Activated gamma-delta T cell treated with anti-CD3 and anti-CD28 coated beads, Interleukin-2, amount 50 U/mL, for 16 hours (primary cell): ENCODE measurements at places on chromosomes 12 and 14.

- DNase-seq = no peak
Measured at GRCh38 chr12:21850419-21850818, 75.9 kb upstream of the KCNJ8 start.

DNA sequence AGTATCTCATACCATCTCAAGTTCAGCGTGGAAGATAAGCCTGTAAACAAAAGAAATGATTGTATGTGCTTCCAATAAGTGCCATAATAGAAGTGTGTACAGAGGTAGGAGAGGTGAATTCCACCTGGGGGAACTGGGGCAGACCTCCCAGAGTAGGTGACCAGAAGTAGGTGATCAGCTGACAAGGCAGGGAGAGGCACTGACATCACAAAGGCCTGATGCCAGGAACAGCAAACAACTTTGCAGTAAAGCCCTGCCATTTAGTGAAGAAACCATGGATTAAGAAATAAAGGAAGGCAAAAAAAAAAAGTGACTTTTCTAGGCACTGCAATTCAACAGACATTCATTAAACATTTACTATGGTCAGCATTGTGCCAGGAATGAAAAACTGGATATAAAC is 31.1 kb downstream of the NR1H4 start:
- DNase-seq = no peak

- DNase-seq = no peak
Measured at GRCh38 chr14:20799892-20800544, 2.6 kb downstream of the RNASE1 start.

DNA sequence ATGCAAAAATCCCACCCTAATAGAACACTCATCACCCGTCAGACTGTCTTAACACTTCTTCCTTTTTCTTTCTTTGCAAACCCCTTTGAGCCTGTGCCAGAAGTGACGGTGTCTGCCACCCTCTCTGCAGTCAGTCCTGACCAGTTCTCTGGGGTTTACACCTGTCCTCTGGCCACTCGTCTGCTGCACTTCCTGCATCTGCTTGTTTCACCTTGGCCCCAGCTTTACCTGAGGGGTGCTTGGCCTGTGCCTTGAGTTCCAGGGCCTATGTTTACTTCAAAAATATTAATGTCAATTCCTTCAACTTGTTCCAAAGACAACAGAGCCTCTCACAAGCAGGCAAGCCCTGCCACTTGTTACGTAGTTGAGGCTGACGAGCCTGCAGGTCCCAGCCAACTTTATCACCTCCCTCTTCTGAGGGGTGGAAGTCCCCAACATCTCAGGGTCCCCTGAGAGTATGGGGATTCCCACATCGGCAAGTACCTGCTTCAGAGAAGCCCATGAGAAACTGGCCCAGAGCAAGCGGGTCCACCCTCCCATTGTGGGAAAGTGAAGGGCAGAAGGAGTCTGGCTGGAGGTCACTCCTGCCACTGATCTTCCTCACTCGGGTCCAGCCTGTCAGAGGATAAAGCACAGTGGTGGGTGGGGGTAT is 205.4 kb downstream of the DAD1 start:
- DNase-seq = peak; percentile 24

DNA sequence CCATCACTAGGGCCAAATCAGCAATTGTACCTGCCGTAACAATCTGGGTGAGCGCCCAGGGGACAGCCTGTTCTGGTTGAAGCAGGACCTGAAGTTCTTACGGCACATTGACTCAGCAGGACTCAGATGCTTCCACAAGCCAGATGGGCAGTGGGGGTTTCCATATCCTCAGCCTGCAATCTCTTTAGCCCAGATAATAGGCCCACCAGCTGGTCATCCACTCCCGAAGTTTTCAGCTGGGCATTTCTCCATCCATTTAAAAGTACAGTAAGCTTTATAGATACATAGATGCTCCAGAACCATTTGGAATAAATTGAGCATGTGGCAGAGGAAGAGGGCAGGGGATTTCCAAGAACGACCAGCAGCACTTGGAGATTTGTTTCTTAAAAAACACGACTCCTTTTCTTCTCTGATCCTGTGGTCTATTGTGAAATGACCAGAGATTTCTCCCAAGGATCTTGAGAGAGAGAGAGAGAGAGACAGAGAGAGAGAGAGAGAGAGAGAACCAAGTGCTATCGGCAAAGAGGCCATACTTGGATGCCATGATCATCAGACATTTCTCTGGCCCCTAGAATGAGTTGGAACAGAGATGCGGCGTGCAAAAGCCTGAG is 74.8 kb upstream of the PLXNC1 start:
- DNase-seq = no peak

GRCh38 chr12:62297321-62297720 is 37.1 kb downstream of the USP15 start:
- DNase-seq = no peak

DNA sequence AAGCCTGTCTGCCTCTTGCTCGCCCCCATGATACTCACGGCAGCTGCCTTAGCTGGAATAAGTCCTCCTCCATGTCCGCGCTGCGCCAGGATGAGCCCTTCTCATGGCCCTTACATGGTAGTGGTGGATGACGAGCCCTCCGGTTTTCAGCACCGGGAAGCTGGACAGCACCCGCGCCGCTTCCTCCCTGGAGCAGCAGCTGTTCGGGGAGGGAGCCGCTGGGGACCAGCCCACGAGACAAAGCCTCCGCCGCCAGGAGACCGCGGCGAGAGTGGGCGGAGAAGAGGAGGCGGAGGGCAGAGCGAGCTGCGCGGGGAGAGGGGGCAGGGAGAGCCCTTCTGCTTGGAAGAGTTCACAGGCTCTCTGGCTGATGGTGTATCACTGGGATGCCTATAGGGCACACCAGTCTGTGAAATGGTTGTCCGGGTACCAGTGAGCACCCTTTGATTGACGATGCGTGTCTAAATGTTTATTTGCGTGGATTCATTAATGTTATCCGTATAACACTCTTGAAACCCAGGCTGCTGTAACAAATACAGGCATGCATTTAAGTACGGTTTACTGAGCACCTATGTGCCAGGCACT is at the start of gene SVOP:
TSS of gene SVOP (minus strand) at position 273 of the 585 bp plus-strand sequence. CDS start at position 73, 200 bp downstream.
- no peak for DNase-seq

DNA sequence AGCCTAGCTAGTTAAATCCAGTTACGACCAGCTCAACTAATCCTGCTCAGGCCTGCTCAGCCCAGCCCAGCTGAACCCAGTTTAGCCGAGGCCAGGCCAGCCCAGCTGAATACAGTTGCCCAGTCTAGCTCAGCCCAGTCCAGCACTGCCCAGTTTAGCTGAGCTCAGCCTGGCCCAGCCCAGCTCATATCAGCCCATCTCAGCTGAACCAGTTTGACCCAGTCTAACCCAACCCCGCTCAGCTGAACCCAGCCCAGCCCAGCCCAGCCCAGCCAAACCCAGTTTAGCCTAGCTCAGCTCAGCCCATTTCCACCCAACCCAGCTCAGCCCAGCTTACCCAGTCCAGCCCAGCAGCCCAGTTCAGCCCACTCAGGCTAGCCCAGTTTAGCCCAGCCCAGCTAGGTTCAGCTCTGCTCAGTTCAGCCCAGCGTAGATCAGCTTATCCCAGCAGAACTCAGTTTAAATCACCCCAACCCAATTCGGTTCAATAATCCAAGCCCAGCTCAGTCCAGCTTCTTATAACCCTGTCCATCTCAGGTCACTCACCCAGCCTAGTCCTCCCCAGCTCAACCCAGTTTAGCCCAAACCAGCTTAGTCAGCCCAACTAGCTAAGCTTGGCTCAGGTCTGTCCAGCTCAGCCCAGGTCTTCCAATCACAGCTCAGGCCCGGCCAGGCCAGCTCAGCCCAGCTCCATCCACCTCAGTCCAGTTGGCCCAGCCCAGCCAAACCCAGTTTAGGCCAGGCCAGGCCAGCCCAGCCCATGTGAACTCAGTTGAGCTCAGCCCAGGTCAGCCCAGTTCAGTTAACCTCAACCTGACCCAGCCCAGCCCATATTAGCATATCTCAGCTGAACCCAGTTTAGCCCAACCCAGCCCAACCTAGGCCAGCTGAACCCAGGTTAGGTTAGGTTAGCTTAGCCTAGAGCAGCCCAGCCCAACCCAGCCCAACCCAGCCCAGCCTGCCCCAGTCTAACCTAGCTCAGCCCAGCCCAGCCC is 76.7 kb downstream of the TMEM121 start:
- no peak for DNase-seq

DNA sequence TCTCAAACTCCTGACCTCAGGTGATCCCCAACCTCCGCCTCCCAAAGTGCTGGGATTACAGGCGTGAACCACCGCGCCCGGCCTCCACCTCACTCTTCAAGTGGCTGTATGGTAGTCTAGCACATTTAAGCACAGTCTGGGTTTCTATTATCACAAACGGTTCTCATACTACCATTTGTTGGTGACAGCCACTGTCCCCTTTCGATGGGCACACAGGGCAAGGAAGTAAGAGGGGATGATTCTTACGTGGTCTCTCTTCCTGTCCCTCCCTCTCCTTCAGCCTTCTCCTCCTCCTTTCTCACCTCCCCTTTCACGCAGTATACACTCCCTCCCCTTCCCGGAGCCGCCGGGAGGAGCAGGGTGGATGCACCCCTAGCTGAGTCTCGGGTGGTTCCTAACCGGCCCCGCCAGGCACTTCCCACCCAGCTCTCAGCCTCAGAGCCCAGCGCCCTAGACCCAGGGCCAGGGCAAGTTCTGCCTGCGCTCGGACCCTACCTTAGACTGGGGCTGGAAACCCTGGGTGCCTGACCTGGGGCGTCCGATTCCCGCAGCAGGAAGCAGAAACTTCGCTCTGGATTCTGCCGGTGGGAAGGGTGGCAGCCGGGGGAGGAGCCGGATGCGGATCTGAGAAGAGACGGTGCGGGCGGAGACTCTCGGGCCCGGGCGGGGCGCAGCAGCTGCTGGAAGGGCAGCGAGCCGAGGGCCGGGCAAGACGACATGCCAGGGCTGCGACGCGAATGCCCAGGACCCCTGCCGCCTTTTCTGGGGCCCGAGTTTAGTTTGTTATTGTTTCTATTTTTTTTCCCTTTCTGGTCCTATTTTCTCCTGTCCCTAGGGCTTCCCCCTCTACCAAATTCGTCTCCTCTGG is at the start of gene TEP1:
TSS of gene TEP1 (minus strand) at position 626 of the 868 bp plus-strand sequence. CDS start 5,062 bp downstream, outside the sequence.
- peak; percentile 52 for DNase-seq

GRCh38 chr12:12736759-12737676 is 19.9 kb downstream of the CDKN1B start:
- DNase-seq = peak; percentile 27

DNA sequence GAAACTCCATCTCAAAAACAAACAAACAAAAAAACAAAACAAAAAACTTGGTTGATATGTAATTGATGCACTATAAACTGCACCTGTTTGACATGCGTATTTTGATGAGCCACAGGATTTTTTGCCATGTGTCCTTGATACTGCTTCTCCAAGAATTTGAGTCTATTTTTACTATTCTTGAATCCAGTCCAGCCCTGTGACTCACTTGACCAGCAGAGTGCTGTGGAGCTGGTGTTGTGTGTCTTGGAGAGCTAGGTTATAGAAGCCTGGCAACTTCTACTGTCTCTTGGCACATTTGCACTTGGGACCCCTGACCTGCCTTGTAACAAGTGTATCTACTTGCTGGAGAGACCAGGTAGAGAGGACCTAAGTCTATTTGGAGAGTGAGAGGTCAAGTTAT is 52.0 kb downstream of the KLRG1 start:
- no peak for DNase-seq

GRCh38 chr14:64715628-64716412 is 11.6 kb downstream of the PLEKHG3 start:
- no peak for DNase-seq

- no peak for DNase-seq
Measured at GRCh38 chr14:99667821-99668220, 16.3 kb upstream of the CYP46A1 start.

DNA sequence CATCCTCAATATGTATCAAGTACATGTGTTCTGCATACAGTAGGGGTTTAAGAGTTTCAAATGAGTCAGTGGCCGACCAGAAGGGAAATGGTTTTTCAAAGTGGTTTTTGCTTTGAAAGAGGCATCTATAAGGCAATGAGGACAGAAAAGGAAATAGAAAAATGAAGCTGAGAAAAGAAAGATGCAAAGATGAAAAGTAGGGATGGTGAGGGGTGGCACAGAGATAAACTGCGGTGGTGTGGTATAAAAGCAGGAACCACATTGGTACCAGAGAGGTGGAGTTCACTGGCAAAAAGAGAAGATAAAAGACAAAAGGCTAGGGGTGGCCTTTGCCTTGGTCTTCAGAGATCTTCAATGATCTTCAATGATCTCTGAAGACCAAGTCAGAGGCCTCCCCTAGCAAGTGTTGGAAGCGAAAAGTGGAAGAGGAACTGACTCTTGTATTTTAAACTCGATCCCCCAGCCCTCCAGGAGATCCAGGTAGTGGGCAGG is 144.0 kb upstream of the KRR1 start:
- no peak for DNase-seq

DNA sequence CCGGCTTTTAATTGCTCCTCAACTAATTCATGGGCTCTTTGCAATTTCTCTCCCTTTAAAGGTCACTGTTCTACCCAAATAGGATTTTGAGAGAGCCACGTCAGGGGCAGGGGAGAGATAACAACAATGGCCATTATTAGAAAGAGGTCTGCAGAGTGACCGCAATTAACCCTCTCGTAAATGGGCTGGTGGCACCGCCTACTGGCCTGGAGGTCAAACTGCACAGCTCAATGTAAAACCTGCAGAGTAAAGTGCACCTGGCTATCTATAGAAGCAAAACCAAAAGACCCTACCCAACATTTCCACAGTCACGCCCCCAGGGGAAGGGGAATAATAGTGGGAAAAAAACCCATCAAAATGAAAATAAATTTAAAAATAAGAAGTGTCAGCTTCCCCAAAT is 21.6 kb upstream of the CLEC4E start:
- DNase-seq = no peak
